ENCODE measurements at places on chromosomes 1 and 21.

GRCh38 chr1:84078108-84078841, 65.8 kb upstream of the PRKACB start:
- peak; percentile 35 for DNase-seq

- DNase-seq: no peak
Observed at GRCh38 chr1:227918736-227919135, 29.0 kb downstream of the WNT9A start.

DNA sequence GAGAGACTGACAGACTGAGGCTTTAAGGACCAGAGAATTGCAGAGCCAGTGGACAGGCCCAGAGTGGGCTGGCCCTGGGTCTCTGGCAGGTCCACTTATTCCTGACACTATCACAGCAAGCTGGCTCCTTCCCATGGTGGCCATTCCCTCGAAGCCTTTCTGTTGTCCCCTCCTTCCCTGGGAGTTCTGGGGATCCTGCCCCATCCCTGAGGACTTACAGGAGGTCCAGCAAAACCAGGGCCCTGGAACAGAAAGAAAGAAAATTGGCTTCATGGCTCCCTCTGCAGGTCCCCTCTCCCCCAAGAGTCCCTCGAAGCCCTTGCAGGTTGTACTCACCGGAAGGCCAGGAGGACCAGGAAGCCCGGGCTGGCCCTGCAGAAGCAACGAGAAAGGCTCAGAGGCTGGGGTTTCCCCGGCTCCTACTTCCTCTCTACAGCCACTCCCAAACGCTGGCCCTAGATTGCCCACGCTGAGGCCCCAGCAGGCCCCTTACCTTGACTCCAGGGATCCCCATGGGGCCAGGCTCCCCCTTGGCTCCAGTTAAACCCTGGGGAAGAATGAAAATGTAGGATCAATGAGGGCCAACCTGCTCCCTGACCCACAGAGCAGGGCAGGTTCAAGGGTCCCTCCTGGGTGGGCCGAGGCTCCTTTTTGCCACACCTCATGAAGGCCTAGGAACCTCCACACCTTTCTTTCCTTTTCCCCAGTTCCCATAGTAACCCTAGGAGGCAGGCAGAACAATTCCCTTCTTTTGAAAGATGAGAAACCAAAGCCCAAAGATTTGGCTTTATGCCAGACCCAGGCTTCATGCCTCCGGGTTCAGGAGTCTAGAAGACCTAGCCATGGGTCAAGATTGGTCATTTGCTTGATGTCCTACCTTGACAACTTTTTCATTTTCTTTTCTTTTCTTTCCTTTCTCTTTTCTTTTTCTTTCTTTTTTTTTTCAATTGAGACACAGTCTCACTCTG, 4.6 kb downstream of the COL9A2 start:
- DNase-seq: no peak

GRCh38 chr1:28812669-28813468, 899 bp downstream of the OPRD1 start:
- DNase-seq: peak; percentile 68

GRCh38 chr1:118978914-118979701, 9.0 kb downstream of the TBX15 start:
- DNase-seq: no peak

GRCh38 chr1:118960026-118960561, 28.0 kb downstream of the TBX15 start:
- no peak for DNase-seq

- no peak for DNase-seq
Observed at GRCh38 chr1:201917362-201918033, 28.8 kb downstream of the SHISA4 start.

GRCh38 chr1:2972879-2973575, 48.2 kb upstream of the ACTRT2 start:
- no peak for DNase-seq

- DNase-seq: peak; percentile 77
Observed at GRCh38 chr1:23177438-23178380, 9.1 kb upstream of the LUZP1 start.

GRCh38 chr1:30613188-30613587, 110.2 kb downstream of the MATN1 start:
- no peak for DNase-seq

DNA sequence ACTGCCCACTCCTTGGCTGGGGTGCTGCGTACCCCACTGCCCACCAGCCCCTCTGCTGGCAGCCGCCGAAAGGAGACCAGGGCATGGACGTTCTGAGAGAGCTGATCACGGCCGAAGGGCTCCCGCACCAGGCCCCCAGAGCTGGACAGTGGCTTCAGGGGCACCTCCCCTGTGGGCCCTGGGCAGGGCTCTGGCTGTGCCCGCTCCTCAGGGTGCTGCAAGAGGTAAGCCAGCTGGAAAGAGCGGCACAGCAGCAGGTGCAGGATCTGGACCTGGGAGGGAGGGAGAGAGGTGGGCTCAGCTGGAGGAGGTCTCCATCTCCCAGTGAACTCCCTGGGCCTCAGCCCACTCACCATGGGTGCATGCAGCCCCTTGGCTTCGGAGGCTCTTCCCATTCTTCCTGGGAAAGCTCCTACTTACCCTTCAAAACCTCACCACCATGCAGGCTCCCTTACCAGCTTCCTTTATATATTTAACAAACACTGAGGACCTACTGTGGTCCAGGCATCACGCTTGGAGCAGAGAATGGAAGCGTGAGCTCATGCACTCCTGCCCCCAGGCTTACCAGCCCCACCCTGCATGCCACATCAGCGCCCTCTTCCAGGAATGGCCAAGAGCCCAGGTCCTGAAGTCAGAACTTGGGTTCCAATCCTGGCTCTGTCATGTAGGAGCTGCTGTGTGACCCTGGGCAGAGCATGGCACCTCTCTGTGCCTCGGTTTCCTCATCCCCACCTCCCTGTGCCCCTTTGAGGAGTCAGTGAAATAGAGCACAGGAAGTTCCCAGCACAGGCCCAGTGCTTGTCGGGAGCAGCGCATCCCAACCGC, 6.8 kb upstream of the KIF17 start:
- no peak for DNase-seq

GRCh38 chr1:72221811-72222210, 60.5 kb downstream of the NEGR1 start:
- no peak for DNase-seq
